AG09309 (cell line): ENCODE measurements at places on chromosomes 16 and 17.
A peak's percentile ranks its signal among the peaks of the same experiment; 100 is the strongest.

DNA sequence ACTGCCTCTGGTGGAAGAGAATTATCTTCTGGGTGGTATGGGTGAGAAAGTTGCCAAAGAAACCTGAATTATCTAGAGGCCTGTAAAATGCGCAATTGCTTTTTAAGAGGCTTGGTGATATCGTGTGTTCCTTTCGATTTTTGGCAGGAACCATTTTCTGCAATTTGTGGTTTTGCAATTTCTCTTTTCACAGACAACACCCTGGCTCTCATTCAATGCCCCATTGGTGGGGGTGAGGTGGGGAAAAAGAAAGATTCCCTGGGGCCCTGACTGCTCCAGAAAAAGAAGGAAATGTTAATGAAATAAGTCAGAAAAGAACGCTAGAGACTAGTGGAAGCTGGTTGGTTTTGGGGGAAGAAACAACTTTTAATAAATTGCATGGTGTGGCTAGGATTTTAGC, 77.4 kb downstream of the ANKFN1 start:
- DNase-seq, result peak; percentile 11

- no peak for DNase-seq
Observed at GRCh38 chr16:3481696-3482658, 13.3 kb downstream of the C16orf90 start.

GRCh38 chr16:10536814-10537389, 43.5 kb downstream of the EMP2 start:
- DNase-seq, result no peak

- no peak for DNase-seq
Observed at GRCh38 chr17:65147955-65148354, 10.8 kb downstream of the RGS9 start.

DNA sequence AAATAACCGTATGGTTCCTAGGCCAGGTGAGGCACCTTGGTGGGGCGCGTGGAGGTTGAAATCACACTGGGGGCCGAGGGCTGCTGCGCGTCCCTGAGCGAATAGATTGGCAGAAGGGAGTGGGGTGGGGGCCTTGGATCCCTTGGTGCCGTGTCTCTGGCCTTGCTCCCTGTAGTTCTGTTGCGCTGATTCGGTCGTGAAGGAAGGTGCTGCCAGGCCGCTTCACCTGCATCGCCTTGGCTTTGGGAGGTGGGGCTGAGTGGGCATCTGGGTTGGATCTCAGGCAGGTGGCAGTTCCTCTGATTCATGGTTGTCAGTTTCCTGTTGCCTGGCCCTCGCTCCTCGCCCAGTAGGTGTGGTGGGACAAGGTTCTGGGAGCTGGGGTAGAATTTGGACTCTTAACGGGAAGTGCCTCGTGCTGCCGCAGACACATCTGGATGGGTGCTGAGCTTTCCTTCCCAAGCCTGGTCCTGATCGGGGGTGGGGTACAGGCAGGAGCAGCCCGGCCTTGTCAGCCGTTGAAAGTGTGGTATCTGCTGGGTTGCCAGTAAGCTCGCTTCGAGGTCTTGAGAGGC, 30.1 kb downstream of the PGS1 start:
- DNase-seq, result no peak

- DNase-seq, result no peak
Observed at GRCh38 chr17:3693829-3694231, 2.1 kb downstream of the P2RX5 start.

DNA sequence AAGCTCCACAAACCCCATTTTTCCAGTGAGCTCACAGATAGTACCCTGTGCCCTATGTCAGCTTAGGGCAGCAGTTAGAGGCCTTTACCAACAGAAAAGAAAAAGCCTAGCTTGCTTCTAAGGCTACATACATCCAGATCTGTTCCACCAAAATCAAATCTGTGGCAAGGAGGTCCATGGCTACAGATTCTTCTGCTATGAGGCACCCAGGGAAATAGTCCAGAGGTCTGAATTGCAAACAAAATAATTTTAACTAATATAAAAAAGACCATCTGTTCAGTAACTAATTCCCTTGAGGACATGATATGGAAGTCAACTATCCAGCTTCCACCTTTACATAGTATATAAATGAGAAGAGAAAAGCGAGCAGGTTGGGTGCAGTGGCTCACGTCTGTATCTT, 129.3 kb downstream of the PARN start:
- no peak for DNase-seq

DNA sequence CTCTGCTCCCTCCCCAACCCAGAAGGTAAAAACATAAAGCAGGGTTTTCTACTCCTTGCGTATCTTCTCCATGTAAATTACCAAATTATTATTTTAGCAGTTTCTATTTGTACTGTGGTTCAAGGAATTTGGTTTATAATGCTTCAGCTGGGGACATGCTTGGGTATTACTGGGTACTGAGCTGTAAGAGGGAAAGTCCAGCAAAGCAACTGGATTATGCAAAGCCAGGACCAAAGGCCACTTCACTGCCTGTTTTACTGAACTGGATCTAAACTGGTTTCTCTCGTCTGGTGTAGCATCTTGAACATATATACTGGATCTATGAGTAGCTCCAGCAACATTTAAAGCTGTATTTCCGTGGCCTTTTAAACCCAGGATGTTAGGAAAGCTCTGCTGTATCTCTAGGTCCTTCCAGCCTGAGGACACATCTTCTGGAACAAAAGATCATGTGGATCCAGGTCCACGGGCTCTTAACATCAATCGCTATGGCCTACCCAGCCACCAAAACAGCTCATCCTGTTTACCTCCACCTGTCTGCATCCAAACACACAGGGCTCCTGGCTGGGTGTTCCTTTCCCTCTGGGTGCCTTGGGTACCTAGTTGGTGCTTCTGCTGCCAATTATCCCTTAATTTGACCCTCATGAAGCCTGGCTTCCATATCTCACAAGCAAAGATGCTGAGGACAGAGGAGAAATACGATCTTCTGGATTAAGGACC, 7.2 kb downstream of the PMP22 start:
- DNase-seq, result no peak

DNA sequence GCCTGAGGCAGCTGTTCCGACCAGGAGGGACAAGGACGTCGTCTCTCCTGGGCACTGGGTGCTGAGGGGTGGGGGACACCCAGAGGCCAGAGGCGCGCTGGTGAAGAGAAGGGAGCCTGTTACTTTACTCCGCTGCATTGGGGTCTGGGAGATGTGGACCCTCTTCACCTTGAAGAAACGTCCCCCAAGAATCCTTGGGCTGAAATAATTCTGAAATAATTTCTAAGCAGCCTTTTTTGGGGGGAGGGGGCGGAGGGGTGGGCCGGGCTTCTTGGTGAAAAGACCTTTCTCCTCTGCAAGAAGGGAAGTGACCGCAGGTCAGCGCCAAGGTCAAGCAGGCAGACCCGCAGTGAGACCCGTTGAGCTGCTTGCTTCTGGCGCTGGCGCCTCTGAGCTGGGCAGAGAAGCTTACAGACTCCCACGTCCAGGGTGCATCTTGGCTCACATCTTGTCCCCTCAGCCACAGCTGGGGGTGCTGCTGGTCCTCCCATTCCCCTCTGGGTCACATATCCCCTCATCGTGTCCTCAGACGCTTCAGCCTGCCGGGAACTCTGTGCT, 1.1 kb downstream of the SYT17 start:
- DNase-seq, result no peak

- no peak for DNase-seq
Observed at GRCh38 chr16:23452572-23453337, at the start of gene COG7. Gene COG7, minus strand, starts transcription at chr16:23453189. Its CDS starts 195 bp downstream, at chr16:23452994.

DNA sequence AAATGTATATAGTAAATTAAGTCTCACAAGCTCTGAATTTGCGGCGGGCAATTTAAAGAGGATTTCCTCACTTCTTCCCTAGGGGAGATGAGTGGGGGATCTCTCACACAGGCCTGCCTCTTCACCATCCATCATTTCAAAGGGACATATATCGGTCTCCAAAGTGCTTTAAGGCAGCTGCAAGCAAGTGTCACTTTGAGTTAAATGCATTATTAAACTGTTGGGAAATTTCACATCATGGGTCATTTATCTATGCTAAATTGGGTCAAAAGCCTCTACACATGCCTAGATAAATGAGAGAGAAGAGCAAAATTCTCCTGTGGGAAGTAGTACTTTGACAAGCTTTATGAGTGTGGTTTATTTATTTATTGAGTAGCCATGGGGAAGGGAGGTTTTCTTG, 1106.1 kb upstream of the GOT2 start:
- no peak for DNase-seq

DNA sequence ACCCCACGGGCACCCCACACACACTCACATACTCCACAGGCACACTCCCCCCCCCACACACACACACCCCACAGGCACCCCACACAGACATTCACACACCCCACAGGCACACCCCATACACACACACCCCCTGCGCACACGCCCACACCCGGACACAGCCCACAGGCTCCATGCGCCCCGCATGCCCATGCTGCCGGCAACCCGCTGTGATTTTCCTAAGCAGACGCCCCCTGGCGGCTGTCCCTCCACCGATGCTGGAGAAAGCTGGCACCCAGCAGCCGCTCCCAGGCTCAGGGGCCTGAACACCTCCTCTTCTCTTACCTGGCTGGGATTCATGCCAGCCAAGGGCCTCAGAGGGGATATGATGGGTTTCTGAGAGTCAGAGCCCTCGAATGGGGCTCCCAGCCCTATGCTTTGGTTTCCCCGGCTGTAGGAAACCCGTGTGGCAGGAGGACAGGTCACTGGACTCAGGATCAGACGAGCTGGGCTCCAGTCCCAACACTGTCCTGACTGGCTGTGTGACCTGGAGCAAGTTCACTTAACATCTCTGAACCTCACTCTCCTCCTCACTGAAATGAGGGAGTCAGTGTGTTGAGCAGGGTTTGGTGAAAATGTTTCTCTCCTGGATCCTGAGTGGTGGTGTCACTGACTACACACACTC, 19.6 kb upstream of the TNFRSF13B start:
- no peak for DNase-seq

GRCh38 chr17:12619459-12620199, 46.1 kb upstream of the MYOCD start:
- no peak for DNase-seq

- no peak for DNase-seq
Observed at GRCh38 chr17:37019741-37020129, 71.0 kb downstream of the AATF start.

- peak; percentile 8 for DNase-seq
Observed at GRCh38 chr17:66115246-66115645, 76.7 kb downstream of the CEP112 start.

DNA sequence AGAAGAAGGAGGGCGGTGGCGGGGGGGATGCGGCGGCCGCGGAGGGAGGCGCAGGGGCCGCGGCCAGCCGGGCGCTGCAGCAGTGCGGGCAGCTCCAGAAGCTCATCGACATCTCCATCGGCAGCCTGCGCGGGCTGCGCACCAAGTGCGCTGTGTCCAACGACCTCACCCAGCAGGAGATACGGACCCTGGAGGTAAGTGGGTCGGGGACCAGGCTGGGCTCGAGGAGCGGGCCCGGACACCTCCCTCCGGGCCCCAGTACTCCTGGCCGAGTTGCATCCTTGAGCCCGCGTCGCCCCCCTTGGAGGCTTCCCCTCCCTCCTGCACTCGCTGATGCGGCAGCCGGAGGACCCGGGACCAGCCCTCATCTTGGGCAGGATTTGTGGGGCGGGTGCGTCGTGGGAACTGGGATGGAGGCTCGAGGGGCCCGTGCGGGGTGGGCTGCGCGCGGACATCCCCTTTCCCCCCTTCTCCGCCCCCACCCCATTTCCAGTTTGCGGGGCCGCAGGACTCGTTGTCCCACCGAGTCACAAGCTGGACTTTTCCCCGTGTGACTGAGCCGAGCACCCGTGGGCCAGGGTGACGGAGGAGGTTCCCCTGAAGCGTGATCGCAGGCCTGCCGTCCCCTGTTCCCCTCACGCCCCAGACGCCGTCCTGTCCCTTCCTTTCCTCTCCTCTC, 572 bp downstream of the KSR1 start:
- no peak for DNase-seq

GRCh38 chr17:27318228-27318627, 24.3 kb downstream of the WSB1 start:
- no peak for DNase-seq

DNA sequence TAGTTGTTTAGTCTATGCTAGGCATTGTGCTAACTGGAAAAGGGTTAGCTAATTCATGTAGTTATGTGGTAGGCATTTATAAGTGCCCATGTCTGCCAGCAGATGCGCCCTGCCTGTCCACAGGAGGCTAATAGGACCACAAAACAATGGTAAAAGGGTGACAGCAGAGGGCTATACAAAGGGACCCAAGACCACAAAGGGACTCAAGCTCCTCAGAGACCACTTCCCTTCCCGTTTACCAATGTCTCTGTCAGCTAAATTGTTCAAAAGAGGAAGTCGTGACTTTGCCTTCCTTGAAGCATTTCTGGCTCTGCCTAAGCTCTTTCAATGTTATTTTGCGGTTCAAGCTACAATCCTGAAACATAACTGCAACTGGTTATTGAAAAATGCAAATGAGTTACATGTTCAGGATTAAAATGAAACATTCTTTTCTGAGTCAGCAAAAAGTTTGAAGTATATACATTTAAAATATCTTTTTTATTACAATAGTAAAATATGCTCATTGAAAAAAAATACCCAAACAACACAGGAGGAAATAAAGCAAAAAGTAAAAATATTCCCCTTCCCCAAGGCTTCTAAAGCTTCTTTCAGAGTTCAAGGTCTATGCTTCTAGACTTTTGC, 149.2 kb downstream of the MAF start:
- no peak for DNase-seq

DNA sequence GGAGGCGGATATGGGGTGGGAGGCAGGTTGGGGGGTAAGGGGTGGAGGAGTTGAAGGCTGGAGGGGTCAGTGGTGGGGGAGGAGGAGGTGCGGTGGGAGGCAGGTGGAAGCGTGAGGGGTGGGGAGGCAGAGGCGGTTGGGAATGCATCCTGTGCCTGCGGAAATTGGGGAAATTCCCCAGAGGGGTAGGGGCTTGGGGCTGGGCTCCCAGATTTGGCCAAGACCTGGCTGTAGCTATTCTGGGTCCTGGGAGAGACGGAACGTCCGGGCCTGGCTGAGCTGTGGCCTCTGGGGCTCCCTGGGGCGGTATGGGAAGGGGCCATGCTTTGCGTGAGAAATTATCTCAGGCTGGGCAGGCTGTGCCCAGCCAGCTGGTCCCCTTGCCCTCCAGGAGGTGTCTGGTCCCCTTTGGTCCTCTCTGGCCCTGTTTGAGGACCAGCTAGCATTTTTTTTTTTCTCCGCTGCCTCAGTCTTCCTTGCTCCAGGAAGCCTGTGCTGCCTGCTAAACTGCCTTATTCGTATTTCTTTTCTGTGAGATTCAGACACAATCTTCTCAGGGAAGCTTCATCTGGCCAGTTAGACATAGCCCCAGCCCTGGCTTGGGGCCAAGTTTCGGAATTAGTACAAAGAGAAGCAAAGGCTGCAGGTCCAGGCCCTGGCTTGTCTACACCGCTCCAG, 7.3 kb upstream of the TRPV2 start:
- DNase-seq, result no peak
